Activated CD8-positive, alpha-beta memory T cell treated with anti-CD3 and anti-CD28 coated beads, Interleukin-2, amount 10 ng/mL, durations not matched to agents 7 days and 5 days (primary cell): ENCODE measurements at places on chromosomes 7 and 10. TPM values are rescaled to one million over a fixed set of nuclear protein-coding genes. Genes with fewer than 3 reads are reported as not detected.

CDK6 gene
- total RNA-seq = 118 TPM

AGR2 gene
- total RNA-seq = not detected

VAX1 gene
- not detected for total RNA-seq

PAPOLB gene
- not detected for total RNA-seq
